ENCODE measurements at places on chromosomes 7 and 10.

GRCh38 chr10:32348297-32349198 is 1.6 kb upstream of the EPC1 start:
- DNase-seq: no peak

DNA sequence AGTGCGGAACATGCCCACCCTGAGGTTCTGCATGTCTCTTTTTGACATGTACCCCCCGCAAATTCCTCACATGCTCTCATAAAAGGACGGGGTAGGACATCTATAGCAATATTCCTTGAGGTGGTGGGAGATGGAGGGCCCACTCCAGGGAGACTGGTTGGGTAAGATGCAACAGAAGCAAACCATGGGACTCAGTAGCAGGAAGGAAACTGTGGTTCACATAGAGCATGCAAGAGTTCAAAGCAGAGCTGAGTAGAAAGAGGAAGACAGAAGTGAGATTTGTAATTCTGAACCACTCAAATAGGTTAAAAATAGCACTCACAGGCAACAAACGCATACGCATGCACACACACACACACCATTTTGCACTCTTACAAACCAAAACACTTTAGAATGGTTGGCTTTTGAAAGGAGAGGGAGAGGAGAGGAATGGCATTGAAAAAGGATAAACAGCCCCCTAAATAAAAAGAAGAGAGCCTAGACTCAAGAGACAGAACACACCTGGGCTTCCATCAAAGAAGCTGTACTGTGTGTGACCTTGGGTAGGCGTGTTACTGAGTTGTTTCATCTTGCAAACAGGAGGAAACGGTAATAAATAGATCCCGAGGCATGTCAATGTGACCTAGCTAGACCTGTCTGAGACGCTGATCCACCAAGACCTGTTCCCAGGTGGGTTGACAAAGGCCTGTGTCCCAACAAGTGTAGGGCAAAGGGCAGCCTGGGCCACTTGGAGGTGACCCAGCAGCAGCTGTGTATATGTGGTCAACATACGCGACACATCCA is 77.6 kb upstream of the LRRC4 start:
- no peak for DNase-seq

DNA sequence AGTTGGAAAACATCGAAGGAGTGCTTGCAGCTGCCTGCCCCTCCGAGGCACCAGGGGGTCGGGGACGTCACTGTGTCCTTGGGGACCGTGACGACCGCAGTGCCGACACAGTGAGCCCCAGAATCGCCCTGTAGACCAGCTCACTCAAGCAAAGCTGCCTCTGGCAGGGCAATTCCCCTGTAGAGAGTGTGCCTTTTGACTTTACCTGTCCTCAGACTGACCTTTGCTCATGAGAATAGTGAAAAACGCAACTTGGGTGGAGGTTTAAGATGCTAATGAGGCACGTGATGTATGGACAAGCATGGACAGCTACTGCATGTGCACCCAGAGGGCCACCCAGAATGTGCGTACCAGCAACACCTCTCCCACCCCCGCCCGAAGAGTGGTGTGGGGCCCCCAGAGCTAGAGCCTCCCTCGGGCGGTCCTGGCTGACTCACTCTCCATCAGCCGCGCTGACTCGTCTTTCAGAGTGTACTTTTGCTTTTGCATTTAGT is 271.9 kb downstream of the ADARB2 start:
- no peak for DNase-seq

DNA sequence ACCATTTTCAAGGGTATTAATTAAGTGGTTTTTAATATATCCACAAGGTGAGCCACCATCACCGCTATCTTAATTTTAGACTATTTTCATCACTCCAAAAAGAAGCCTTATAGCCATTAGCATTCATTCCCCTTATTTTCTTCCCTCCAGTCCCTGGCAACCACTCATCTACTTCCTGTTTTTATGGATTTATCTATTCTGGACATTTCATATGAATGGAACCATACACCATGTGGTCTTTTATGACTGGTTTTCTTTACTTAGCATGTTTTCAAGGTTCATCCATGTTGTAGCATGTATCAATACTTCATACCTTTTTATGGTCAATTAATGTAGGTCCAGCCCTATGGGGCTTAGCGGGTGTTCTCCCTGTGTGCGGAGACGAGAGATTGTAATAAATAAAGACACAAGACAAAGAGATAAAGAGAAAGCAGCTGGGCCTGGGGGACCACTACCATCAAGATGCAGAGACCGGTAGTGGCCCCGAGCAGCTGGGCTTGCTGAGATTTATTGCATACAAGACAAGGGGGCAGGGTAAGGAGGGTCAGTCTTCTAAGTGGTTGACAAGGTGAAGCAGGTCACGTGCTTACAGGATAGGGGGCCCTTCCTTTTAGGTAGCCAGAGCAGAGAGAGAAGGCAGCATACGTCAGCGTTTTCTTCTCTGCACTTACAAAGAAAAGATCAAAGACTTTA is 14.6 kb downstream of the WBP1L start:
- no peak for DNase-seq

DNA sequence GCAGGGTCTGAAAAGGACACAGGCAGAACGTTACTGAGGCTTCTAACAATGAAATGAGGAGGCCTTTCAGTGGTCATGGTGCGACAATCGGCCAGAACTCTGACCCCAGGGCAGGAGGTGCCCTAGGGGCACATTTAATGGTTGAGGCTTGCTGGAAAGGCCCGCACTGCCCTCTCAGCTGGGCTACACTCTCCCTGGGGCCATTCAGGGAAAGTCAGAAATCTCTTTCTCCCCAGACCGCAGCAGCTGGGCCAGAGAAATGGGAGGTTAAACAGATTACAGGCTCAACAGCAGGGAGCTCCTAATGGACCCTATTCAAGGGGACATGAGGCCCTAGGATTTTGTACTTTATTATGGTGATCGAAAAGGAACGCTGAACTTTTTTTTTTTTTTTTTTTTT is 85.6 kb upstream of the FGFR2 start:
- DNase-seq: no peak

- no peak for DNase-seq
Measured at GRCh38 chr7:156638443-156639077, 2.0 kb upstream of the RNF32 start.

DNA sequence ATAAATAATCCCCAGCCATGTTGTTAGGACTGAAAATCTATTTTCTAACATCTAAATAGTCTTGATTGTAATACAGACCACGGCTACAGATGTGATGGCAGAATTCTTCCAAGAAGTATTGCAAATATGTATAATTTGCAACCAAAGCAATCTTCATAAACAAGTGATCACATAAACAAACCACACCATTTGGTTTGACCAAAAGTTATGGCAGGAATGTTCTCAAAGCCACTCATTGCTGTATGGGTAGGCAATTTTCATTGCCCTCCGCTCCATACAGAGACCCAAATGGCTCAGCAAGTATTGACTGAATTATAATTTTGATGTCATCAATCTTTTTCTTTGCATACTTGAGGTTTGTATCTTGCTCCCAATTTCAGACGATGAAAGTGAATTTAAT is 19.0 kb upstream of the RHOBTB1 start:
- DNase-seq: no peak

GRCh38 chr10:5888843-5889623 is 660 bp downstream of the ANKRD16 start:
- no peak for DNase-seq

- DNase-seq: no peak
Measured at GRCh38 chr7:18225067-18225466, 197.4 kb upstream of the PRPS1L1 start.

- no peak for DNase-seq
Measured at GRCh38 chr7:86961686-86962085, 97.8 kb downstream of the ELAPOR2 start.

DNA sequence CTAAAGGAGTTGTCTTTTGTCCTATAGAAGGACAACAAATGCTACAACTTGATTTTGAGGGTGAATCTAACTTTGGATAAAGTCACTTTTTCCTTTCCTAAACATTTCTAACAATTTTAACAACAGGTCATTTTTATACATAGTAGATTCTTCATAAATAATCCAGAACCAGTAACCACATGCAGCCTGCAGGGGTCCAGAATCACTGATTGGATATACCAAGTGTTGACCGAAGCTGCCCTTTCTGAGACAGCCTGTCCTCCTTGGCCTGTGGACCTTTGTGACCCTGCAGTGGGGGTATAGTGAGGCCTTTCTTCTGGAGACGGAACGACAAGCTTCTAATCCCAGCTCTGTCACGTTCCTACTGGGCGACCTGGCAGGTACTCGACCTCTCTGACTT is 34.8 kb upstream of the LAMB4 start:
- no peak for DNase-seq

DNA sequence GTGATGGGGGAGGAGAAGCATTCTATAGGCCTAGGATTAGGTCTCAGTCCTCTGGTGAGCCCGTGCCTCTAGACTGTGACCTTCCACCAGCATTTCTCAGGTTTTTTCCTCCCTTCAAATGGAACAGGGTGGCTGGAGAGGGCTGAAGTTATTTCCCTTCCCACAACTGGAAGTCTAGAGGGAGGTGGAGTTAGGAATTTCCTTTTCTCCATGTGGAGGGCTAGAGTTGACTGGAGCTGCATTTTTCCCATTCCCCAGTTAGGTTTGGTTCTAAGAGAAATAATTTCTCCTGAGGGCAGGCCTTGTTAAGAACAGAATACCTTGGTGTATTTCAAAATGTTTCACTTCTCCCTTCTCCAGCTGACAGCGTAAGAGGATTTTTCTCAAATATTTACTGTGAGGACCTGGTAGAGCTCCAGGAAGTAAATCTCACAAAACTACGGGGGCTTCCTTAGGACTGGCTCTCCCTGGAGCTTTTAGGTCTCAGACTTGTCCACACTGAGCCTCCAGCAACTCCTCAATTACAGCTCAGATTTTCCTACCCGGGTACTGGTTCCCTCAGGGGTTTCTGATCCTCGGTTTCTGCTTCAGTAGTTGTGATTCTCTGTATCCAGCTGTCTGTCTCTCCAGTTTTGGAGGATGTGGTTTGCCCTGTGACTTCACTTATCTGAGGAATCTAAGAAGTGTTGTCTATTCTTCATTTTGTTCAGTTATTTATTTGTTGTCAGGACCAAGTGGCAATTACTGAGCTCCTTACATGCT is 6.0 kb upstream of the REEP3 start:
- no peak for DNase-seq

DNA sequence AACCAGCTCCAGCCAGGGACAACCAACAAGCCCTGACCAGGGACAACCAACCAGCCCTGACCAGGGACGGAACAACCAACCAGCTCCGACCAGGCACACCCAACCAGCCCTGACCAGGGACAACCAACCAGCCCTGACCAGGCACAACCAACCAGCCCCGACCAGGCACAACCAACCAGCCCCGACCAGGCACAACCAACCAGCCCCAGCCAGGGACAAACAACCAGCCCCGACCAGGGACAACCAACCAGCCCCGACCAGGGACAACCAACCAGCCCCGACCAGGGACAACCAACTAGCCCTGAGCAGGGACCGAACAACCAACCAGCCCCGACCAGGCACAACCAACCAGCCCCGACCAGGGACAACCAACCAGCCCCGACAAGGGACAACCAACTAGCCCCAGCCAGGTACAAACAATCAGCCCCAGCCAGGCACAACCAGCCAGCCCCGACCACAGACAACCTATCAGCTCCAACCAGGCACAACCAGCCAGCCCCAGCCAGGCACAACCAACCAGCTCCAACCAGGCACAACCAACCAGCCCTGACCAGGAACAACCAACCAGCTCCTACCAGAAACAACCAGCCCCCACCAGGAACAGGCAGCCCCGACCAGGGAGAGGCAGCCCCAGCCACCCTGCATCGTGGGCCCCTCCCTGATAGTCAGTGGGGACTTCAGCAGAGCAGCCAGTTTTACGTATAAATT is 56.4 kb downstream of the PROSER2 start:
- DNase-seq: no peak

DNA sequence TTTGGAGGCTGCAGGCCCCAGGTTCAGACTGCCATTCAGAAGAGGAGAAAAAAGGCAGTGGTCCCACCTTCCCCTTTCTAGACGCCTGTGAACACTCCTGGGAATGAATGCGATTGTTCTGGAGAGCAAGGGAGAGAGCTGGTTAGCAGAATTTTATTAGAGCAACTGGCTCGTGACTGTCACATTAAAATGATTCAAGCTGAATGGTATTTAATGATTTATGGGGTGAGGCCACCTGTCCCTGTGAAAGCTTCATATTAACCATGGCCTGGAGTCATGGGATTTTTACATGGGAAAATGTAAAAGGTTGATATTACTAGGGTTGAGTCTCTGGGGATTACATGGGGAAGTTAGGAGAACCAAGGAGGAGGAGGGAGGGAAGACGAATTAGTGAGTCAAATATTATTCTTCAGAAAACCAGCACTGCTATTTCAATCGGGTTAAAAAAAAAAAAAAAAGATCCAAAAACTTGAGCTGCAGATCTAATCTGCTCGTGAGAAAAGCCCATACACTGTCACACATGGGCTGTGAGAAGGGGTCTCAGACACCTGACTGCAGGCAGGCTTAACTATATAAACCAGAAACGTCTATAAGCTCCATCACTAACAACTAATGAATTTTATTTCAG is 8.3 kb downstream of the CXCL12 start:
- DNase-seq: no peak

DNA sequence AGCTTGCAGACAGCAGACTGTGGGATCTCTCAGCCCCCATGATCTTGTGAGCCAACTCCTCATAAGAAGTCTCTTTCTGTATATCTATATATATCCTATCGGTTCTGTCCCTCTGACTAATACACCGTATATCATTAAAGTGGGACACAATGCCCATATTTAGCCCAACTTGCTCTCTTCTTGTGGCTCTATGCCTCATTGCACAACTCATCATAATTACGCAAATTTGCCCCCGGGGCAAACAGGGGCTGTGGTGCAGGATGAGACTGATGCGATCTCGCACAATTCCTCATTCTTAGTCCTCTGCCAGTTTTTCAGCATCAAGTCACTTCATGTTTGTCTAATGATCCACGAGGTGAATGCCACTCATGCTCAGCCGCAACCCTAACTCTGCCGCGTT is 183.2 kb downstream of the PRPF18 start:
- DNase-seq: no peak

GRCh38 chr7:102079140-102080018 is 207.3 kb upstream of the SH2B2 start:
- no peak for DNase-seq

GRCh38 chr10:12681252-12681651 is 320.3 kb downstream of the CCDC3 start:
- DNase-seq: no peak

DNA sequence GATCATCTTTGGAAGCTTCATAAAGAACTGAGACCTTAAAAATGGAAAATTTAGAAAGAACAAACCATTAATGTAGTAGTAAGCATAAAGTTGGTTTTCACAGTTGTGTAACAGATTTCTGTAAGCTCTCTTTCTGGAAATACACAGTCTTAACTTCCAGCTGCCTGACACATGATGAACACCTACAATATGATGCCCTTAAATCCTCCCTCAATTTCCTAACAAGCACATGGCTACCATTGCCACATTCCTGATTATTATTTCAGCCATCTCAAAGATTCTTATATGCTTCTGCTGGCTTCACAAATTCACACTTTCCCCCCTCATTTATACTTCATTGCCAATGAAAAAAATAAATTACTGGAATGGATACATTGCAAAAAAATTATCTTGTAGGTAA is 49.4 kb downstream of the PLXDC2 start:
- no peak for DNase-seq

- no peak for DNase-seq
Measured at GRCh38 chr7:74179935-74180604, 5.9 kb downstream of the EIF4H start.

All from stimulated activated CD8-positive, alpha-beta memory T cell treated with anti-CD3 and anti-CD28 coated beads, Interleukin-4, amount 100 ng/mL, for 4 hours (primary cell).